ENCODE measurements at places on chromosomes 1 and 21.

- no peak for DNase-seq
Observed at GRCh38 chr1:2847086-2847985, 45.8 kb upstream of the TTC34 start.

DNA sequence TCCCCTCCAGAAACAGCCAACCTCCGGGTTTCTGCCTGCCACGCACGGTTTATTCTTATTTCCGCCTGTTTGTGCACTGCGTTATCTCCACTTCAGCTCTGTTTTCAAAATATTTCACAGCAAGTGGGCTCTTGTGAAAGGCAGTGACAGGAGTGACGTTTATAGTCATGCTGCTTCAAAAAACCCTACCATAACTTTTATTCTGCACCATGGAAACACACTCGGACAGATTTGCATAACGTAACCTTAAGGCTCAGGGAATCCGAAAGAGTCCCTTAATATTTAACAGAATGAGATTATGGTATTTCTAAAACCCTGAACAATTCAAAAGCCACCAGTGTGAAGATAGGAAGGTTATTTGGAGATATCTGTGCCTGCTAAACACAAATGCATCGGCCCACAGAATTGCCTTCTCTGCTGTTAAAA lies 782 bp upstream of the SDE2 start:
- DNase-seq = no peak

DNA sequence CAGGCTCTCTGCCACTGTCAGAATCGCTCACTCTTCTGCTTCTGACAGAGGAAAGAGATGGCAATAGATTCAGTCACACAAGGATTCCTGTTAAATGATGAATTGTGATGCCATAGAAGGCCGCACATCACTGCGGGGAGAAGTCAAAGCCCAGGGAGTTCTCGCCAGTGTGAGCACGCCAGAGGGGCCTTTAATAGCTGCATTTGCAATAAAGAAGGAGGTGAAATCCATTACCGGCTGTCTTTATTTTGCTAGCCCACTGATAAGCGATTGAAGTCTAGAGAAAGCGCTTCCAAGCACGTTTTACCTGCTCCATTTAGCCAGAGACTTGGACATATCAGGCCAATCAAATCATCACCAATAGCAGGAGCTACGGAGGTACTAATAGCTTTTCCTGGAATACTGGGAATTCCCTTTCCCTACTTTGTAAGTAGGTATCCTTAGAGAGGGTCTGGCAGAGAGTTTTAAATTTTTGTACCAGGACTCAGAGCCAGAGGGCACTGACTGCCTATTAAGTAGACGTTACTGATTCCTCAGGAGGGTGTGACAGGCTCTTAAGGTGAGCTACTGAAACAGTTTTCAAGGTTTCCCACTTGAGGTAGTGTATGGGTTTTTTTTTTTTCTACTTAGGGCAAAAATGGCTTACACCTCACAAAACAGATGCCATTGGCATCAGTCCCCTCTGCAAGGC lies 10.2 kb upstream of the TARBP1 start:
- DNase-seq = no peak

- no peak for DNase-seq
Observed at GRCh38 chr1:21034725-21035628, 141.7 kb downstream of the EIF4G3 start.

DNA sequence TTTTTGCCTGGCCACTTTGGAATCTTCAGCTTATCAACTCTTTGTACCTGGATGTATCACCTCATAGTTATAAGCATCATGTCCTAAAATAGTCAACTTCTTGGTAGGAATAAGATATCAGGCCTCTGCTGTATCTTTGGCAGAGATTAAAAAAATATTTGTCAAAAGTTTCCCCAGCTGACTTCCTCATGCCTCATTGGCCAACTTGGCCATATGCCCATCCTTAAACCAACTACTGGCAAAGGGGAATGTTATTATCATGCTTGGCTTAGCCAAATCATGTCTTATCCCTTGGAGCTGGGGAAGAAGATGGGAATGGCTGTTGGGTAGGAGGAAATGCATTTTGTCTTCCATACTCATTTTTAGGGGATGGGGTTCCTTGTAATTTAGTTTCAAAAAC lies 23.4 kb downstream of the NFASC start:
- no peak for DNase-seq

DNA sequence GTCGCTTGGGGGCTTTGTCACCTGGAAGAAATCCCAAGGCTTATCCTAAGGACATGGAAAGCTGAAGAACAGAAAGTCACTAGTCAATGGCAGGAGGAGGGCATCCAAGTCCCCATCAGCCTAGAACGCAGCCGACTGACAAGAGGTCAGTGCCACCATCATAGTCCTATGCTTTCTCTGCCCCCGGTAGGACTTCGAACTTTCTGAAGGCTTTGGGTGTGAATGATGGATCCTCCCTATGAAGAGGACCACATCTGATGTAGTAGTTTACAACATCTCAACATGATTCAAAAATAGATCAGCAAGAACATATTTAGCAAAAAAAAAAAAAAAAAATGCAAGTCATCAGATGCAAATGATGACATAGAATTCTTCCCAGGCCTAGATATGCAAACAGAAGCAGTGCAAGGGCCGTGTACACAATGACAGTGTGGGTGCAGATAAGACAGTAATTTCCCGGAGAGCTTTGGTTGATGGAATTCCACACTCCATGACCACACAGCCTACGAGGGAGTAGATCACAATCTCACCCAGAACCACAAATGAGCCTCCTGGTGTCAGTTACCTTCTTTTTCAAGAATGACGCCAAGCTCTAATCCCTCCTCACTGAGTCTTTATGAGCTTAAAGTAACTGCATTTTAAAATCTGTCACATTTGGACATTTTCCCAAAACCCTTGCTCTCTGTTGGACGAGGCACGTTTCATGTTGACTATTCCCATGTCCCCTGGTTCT lies 88.2 kb downstream of the PSMG1 start:
- no peak for DNase-seq

- no peak for DNase-seq
Observed at GRCh38 chr1:223651291-223651991, 14.1 kb downstream of the CAPN8 start.

DNA sequence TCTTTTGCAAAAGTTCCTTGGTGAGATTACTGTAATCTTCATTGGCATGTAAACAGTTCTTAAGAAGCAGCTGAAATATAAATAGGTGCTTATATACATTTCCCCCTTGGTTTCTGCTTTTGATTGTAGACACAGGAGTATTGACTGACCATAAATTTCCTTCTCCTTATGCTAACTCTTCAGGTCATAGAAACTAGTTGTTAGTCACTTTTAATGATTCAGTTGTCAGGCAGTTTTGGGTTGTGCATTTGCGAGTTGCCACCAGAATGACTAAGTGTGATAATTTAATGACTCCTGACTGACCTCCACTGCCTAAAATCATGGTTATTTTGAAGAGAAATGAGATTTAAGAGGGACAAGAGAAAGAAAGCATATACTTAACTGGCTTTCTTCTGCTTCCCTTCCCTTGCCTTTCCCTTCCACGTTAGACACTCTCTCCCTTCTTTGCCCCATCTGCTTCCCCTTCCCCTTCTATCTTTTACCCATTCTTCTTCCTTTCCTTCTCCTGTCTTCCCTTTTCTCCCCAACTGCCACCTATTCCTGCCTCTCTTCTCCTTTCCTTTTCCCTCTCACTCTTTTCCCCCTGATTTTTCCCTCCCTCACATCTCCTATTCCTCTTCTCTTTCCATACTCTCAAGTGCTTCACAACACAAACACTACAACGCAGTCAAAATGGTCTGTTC lies 12.3 kb downstream of the ZMPSTE24 start:
- DNase-seq = no peak

GRCh38 chr1:234611225-234611846 lies 1.4 kb upstream of the IRF2BP2 start:
- DNase-seq = no peak

GRCh38 chr1:30386156-30386926 lies 337.0 kb downstream of the MATN1 start:
- DNase-seq = no peak

- no peak for DNase-seq
Observed at GRCh38 chr1:246730839-246731238, 6.6 kb downstream of the SCCPDH start.

DNA sequence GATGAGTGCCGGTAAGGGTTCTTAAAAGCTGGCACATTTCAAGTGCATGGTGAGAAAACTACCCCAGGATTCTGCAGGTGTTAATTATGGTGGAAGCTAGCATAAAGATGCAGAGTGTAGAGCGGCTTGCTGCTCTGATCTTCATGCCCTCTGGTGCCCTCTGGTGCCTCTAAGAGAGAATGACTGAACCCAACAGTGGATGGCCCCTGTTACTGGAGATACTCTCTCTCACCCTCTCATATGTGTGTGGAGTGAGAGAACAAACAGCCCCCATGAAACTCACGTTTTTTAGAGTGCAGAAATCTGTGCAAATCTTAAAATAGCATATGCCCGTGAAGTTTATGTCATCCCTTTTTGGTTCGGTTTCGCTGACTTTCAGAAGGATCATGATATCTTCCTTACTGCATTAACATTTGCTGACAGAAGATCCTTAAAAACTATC lies 90.0 kb downstream of the GRIK1 start:
- DNase-seq = peak; percentile 18

DNA sequence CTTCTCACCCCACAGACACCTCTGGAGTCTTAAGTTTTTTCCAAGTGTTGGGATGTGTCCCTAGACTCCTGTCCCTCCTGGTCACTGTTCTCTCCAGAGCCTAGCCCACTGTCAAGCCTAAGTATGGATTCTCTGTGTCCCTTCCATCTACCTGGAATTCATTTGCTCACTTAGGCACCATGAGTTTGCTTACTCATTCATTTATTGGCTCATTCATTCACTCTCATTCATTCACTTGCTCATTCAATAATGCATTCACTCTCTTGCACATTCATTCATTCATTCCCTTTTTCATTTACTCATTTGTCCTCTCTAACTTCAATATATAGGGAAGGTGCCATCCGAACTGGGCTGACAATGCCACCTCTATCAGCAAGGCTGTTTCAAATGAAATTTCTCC lies 1.6 kb downstream of the S100A16 start:
- DNase-seq = no peak

DNA sequence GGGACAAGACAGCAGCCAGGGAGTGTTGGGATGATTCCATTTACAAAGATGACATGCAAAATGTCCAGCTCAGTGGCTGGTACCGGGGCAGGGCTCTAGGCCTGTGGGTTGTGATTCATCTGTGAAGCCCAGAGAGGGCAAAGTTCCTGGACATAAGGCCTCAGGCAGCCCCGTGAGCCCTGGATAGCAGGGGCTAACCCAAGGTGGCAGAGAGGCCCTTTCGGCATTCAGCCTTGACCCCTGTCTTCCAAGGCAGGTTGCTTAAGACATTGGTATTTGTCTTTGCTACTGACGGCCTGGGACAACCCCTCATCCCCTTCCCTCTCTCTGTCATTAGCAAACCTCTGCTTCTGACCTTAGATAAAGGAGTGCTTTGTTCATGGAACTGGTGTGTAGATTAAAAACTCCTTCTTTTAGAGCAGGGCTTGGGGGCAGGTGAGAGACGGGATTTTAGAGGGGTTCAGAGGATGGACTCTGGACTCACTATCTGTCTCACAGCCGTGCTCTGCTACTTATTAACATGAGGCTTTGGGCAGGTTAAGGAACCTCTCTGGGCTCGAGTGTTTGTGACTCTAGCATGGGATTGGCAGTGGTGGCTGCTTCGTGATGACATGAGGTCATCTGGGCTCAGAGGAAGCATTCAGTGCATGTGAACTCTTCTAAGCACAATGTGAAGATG lies 36.3 kb downstream of the TMEM51 start:
- no peak for DNase-seq

GRCh38 chr1:74964508-74965102 lies 169.6 kb upstream of the LHX8 start:
- no peak for DNase-seq

GRCh38 chr1:47676311-47677054 lies 238.6 kb downstream of the FOXD2 start:
- DNase-seq = no peak

DNA sequence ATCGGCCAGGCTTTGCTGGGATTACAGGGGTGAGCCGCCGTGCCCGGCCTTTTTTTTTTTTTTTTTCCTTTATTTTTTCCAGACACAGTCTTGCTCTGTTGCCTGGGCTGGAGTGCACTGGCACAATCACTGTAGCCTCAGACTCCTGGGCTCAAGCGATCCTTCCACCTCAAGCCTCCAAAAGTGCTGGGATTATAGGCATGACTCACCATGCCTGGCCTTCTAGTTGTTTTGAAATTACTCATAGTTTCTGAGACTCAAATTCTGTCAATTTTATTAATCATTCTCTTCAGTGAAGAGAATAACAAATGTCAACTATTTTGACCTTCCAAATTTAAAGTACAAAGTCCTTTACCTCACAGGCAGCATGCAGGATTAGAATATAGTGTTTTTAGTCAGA lies 374.5 kb downstream of the PLA2G4A start:
- no peak for DNase-seq

DNA sequence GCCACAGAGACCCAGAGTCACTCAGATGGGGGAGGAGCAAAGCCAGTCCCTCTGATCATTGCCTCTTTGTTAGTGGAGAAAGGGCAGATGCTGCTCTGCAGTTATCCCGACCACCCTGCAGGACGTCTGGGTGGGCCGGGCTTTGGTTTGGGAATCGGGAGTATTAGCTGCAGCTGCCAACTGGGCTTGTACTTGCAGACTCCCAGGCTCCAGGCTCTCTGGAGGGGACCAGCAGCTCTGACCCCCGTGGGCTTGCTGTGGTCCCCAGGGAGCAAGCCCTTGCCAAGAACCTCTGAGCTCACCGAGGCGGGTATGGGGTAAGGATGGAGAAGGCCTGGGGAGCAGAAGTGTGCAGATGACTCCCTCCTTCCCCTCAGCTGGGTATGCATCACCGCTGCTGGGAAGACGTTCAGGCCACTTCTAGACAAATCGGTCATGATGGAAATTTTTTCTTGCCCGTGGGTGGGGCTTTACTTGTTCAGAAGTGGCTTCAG lies 21.6 kb downstream of the MAPKAPK2 start:
- no peak for DNase-seq

DNA sequence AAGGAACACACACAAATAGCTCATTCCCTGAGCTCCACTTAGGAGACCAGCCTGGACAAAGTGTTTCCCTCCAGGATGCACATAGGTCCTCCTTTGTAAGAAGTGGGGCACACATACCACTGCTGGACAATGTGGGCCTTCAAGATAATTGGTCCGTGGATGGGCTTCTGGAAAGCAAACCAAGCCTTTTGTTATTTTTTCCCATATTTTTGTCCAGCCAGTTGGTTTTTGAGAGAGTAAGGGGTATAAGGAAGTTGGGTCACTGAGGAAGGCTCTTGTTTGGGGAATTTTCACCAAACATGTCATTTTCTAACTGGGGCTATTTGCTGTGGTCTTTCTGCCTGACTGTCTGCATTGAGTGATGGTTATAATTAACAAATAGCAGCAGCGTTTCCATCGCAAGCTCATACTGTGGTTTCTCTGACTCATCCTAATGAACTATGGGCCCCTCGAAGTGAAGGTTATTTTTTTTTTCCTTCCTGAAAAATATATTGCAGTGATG lies 306.3 kb upstream of the DUSP10 start:
- DNase-seq = no peak

DNA sequence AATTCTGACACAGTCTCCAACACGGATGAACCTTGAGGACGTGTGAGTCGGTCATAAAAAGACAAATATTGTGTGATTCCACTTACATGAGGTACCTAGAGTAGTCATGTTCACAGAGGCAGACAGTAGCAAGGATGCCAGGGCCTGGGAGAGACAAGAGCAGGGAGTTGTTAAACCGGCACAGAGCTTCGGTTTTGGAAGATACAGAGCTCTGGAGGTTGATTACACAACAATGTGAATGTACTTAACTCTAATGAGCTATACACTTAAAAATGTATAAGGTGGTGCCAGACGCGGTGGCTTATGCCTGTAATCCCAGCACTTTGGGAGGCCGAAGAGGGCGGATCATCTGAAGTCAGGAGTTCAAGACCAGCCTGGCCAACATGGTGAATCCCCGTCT lies 37.8 kb upstream of the NEK2 start:
- DNase-seq = no peak

Measured in glomerular endothelial cell (primary cell).